Neural crest cell (in vitro differentiated cells): ENCODE measurements at places on chromosomes 5 and 9.

DNA sequence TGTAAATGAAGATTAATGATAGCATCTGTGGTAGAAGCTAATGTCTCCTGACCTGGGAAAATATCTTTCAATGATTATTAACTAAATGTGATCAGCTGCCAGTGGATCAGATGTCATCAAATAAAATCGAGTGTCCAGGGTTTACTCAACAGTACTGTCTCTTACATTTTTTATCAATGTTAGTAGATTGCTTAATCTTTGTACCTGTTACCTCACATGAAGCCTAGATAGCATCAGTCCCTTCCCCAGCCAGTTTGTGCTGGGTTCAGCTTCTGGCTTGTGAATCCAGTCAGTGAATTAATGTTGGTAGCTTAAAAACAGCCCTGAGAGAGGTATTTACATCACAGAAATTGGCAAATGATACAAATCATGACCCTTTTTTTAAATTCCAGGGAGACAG, 134.4 kb downstream of the GHR start:
- no peak for DNase-seq

- peak; percentile 2 for DNase-seq
Measured at GRCh38 chr5:116989995-116990394, 415.4 kb upstream of the SEMA6A start.

DNA sequence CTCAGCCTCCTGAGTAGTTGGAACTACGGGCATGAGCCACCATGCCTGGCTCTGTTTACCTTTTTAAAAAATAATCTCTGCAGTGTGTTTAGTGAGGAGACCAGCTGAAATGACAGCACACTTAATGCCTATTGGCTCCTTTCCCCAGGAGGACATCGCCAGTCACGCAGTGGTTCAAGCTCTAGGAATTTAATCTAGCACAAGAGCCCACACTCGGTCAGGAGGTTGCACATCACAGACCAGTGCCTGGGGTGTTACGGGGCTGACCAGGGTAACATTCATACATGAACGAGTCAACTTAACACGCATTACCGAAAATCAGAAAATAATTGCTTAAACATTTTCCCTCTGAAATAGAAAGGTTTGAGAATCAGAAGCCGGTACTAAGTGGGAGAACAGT, 217.0 kb downstream of the GOLPH3 start:
- DNase-seq, result no peak

GRCh38 chr5:176401281-176402205, 13.0 kb downstream of the HIGD2A start:
- no peak for DNase-seq

DNA sequence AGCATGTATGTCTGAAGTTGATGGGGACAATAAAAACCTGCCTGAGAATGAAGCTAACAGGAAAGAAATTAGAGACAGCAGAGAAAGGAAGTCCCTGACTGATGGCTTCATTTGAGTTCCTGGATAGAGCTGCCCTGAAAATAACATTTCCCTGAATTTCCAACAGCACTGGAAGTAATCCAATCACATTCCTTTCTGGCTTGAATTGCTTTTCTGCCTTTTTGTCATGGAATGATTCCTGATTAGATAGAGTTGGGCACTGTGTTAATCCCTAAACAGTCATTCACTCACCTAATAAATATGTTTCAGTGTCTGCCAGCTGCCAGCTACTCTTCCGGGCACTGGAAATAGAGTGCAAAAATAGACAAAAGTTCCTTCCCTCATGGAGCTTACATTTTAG, 30.0 kb upstream of the SH3RF2 start:
- DNase-seq, result no peak
